ENCODE measurements at places on chromosomes 5 and 9.

DNA sequence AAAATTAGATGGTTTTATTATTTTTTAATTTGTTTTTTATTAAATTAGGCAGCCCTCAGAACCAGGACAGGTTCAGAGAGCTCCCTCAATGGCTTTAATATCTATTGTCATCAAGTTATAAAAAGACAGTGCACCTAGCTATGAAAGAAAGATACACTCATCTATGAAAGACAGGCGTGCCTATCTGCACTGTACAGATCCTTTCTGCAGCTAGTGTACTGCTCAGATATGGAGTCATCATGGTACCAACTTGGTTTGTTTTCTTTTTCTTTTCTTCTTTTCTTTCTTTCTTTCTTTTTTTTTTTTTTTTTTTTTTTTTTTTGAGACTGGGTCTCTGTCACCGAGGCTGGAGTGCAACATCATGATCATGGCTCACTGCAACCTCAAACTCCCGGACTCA is 54.8 kb upstream of the GPBP1 start:
- DNase-seq: no peak

- peak; percentile 93 for DNase-seq
Observed at GRCh38 chr9:35350827-35351549, 138.9 kb upstream of the RUSC2 start.

DNA sequence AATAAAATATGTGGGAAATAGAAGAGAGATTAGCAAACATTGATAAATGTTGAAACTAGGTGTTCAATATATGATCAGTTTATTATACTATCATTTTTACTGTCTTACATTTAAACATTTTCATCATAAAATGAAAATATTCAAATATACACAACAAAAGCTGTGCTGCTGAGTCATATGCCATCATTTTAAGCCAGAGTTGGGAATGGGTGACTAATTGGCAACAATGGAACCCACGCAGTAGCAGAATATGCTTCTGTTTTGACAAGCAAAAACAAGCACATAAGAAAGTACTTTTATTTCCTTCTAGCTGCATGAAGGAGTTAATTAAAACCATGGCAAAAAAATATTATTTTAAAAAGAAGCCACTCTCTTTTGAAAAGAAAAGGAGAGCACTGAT is 340.0 kb upstream of the EDIL3 start:
- no peak for DNase-seq

DNA sequence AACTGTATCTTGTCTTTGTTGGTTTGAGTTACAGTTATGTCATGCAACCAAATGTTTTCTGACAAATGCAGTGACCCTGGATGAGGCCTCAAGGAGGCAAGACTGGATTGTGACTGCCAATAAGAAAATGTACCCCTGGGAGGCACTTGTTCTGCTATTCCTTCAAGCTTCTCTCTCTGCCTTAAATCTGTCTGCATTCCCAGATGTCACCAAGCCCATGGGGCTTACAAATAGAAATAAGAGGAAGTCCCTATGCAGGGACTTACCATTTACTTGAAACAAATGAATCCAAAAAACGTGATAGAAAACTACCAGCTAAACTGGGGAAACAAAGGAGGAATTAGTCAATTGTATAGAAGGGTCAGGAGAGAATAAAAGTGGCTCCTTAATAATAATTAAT is 8.2 kb upstream of the PARP8 start:
- no peak for DNase-seq

DNA sequence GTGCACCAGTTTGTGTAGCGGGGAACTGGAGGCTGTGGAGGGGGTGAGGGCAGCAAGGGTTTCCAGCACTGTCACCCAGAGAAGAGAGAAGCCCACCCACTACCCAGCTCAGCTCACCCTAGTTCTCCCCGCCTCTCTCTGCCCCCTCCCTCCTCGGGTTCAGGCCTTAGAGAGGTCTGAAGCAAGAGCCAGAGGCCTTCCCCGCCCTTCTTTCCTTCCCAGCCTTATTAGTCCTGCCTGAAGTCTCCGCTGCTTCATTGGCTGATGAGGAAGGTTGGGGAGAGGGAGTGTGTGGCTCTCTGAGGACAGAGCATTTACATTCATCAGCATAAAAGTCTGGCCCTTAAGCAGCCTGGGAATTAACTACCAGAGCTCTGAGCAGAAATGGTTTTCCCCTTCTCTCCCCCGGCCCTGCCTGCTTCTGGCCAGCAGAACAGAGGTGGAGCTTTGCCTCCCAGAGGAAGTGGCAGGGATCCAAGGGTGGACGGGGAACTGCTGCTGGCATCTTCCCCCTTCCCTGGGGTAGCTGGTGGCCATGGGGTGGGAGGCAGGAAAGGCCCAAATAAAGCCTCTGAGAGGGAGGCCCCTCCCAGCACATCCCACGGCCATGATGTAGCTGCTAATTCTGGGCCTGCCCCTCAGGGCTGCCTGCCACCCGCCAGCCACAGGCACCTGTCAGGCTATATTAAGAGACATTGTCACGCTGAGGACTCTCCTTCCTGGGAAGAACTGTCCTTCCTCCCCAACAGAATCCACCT is 4.1 kb downstream of the DNAJB5 start:
- DNase-seq: no peak

Measured in LNCaP clone FGC (cell line).